ENCODE measurements at places on chromosomes 5 and 9.

DNA sequence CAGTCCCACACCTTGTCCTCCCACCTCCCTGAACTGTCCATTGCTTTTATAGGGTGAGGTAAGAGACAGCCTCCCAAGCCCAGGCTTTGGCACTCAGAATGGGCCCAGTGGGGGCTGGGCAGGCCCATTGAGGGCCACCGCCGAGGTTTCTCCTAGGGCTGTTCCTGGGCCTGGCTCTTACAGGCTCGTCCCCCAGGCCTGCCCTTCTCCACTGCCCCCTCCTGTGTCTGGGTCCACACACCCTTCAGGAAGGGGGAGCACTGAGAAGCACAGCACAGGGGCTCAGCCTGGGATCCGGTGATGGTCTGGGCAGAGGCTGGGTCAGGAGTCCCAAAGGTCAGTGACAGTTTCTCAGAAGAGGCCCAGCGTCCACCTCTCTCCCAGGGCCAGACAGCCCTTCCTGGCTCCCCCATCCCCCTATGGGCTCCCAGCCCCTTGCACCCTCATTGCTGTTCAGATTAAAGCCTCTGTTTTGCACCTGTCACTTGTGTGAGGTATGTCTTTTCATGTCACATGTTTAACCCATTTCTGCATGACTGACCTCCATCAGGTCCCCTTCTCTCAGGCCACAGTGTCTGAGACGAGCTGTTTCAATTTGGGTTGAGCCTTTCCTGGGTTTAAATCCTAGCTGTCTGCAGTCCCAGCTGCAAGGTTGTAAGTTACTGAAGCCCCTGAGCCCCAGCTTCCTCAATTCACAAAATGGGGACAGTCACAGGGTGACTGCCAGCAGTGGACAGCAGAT, 29.4 kb downstream of the IER5L start:
- peak; percentile 56 for DNase-seq

DNA sequence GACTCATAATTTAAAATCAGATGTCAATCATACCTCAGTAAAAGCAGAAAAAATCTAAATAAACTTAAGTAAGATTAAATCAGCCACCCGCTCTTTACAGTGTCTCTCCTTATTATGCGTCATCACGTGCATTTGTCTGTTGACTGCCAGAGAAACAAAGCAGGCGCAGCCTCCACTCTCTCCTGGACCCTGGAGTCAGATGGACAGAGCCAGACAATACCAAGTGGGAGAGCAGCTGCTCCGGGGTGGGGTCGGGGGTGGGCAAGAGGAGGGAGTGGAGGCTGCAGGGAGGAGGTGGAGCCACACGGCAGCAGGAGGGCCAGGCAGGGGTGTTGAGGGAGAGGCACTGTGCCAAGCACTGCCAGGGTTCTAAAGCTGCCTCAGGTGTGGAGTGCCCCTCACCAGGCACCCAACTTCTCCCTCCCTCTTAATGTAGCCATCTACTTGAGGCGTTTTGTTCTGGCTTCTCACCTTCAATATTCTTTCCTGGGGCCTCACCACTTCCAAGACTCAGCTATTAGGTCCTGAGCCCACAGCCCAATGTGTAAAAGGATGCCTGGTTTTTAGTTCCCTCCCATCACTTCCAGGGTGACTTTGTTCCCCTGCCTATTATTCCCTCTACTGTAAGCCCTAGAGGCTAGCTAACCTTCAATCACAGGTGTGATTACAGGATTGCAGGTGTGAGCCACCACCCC, 96.3 kb downstream of the GLDC start:
- no peak for DNase-seq

- no peak for DNase-seq
Measured at GRCh38 chr5:99187611-99188010, 258.8 kb upstream of the CHD1 start.

GRCh38 chr5:90551376-90551775, 7.2 kb upstream of the ADGRV1 start:
- DNase-seq: no peak

DNA sequence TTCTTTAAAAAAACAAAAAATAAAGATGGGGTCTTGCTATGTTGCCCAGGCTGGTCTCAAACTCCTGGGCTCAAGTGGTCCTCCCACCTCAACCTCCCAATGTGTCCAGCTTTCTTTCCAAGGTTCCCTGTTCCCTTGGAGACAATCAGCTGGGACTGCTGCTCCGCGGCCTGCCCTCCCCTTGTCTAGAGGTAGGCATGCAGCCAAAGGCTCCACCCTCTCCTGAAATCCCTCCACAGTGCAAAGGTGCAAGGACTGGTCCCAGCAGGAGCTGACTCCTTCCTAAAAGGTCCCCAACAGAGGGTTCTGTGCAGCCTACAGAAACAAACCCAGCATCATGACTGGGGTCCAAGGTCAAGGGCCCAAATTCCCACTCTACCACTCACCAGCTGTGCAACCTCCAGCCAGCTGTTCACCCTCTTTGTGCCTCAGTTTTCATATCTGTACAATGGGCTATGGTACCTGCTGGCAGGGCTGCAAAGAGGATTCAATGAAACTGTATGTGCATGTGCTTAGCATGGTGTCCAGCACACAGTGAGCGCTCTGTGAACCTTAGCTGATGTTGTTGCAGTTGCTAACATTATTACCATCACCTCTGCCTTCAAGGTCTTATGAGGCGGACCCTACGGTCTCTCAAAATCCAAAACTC, 47.5 kb downstream of the BARX1 start:
- DNase-seq: no peak

DNA sequence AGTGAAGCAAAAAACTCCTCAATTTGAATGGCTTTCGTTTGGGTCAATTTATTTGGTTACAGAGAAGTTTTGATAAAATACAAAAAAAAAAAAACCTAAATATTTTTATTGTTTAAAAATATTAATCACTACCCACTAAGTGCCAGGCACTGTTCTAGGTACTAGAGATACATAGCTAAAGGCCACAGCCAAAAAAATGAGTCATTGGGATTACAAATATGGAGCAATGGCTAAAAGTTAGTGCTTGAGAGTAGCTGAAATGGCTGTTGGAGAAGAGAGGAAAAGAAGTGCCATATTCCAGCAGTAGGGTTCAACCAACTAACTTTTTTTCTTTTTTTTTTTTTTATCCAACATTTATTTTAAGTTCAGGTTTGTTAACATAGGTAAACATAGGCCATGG, 130.1 kb upstream of the PTGER4 start:
- DNase-seq: no peak

- DNase-seq: no peak
Measured at GRCh38 chr5:172597755-172598155, 43.3 kb upstream of the NEURL1B start.

GRCh38 chr9:117374076-117374725, 40.7 kb downstream of the ASTN2 start:
- no peak for DNase-seq

DNA sequence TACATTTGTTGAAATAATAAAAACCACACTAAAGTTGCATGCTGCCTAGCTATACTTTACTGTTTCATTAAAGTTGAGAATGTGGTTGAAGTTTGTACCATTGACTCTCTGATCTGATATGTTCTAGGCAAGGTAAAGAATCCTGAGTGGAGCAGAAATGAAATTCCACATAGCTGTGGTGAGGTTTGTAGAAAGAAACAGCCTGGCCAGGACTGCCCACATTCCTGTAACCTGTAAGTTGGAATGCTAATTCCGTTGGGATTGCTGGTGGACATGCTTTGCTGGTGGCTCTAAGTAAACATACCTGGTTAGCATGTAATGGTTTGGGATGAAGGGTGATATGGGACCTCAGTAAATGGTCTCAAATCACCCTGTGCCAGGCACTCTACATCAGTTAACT, 16.8 kb downstream of the NFX1 start:
- no peak for DNase-seq

DNA sequence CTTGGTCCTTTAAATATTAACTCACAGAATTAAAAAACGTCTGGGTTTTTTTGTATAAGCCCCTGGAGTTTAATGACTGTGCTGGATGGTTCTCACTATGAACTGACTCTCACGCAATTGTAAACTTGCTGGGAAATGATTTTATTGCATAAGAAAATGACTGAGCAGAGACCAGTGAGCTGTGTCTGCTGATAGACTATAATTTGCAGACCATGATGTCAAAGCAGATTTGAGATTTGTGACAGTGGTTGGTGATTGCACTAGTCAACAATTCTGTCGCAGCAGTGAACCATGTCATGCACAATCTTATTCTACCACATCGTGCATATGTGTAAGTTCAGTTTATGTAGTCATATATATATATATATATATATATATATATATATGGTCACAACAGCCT, 85.7 kb upstream of the C9orf72 start:
- no peak for DNase-seq

DNA sequence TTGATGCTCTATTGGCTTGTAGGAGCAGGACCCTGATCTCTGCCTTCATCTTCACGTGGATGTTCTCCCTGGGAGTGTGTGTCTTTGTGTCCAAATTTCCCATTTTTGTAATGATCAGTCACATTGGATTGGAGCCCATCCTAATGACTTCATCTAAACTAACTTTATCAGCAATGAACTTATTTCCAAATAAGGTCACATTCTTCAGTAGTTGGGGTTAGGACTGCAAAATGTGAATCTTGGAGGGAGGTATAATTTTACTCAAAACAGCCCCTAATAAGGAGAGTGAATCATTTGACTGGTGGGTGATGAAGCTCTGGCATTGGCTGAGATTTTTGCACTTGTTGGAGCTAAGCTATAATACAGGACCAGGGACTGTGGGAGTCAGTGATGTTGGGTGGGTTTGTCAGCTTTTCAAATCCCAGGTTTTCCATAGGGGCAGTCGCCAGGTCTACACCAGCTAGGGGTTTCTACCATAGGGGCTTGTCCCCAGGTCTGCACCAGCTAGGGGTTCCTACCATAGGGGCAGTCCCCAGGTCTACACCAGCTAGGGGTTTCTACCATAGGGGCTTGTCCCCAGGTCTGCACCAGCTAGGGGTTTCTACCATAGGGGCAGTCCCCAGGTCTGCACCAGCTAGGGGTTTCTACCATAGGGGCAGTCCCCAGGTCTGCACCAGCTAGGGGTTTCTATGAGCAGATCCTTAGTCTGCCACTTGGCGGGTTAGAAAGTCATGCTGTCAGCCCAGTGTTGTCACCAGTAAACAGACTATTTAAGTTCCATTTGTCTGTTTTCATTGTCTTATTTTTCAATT, 382.6 kb upstream of the DAP start:
- no peak for DNase-seq

GRCh38 chr5:68343421-68343826, 127.9 kb downstream of the PIK3R1 start:
- no peak for DNase-seq

DNA sequence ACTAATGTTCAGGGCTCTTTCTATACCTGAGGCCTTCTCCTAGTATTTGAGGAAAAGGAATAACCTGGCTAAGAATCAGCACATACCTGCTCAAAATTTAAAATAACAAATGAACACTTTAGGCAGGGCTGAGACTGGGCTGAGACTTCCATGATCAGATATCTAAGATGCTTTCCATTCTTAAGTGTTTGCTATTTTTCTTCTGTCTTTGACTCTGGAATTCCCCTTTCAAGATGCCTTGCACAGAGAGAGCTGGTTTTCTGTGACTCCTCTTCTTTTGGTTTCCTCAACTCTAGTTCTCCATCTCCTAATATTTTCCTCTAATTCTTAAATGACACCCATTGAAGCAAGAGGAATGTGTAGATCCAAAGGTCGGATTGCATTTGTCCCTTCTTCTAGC, 61.1 kb downstream of the DPYSL3 start:
- DNase-seq: no peak

DNA sequence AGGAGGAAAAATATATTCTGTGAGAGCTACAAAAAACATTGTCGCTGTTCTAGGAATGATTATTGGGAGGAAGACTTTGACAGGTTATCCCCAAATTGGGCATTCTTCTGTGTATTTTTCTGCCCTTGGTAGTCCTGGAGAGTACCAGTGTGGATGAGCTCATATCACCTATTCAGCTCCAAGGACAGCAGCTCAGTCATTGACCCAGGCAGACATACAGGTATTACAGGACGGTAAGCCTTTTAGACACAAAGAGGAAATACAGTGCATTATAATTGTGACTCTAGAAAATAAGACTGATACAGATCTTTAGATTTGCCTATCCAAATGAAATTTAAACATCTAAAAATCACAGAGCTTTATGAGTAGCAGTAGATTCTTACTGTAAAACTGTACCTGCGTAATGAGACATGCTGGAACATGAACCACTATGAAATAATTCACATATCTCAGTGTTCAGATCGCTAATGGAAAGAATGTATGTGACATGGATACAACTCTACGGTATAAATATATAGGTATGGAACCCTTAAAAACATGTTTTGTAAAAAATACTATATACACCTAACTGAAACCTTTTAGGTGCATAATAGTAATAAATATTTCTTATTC, 56.0 kb downstream of the PLK2 start:
- DNase-seq: no peak

GRCh38 chr9:131530546-131530919, 530 bp downstream of the UCK1 start:
- DNase-seq: peak; percentile 30

GRCh38 chr5:37198061-37198460, 51.1 kb downstream of the CPLANE1 start:
- peak; percentile 31 for DNase-seq

DNA sequence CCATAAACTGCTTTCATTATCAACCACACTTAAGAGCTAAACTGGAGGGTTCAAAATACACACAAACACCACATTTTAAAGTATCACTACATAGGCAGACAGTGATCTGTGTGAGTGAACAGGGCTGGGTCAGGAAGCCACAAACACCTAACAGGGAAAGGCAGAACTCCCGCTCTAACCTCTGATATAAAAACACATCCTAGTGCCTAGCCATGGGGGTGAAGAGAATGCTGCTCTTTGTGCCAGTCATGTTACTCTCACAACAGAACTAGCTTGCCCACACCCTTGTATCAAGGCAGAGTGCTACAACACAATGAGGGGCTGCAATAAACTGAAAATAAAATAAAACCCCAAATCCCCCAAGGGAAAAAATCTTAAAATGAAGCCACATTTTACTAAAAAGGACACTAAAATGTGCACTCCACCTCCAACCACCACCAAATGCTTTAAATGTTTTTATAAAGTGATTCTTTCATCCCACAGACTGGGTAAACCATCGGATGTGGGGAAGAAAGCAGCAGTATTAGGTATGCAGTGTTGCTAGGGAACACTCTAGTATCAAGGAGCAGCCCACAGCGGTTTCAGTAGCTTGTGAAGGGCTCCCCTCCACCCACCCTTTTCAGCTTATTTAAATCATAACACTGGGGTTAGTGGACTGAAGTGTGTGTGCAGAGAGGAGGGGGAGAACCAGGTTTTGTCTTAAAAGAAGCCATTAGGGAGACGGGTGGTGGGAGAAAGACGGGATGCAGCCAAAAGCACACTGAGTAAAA, 64.5 kb downstream of the TMEM161B start:
- DNase-seq: no peak

- DNase-seq: no peak
Measured at GRCh38 chr5:59069438-59070079, 486.7 kb downstream of the RAB3C start.

GRCh38 chr9:131019388-131020239, 10.6 kb downstream of the LAMC3 start:
- DNase-seq: no peak

- no peak for DNase-seq
Measured at GRCh38 chr9:4603830-4604229, 58.3 kb upstream of the PLPP6 start.

DNA sequence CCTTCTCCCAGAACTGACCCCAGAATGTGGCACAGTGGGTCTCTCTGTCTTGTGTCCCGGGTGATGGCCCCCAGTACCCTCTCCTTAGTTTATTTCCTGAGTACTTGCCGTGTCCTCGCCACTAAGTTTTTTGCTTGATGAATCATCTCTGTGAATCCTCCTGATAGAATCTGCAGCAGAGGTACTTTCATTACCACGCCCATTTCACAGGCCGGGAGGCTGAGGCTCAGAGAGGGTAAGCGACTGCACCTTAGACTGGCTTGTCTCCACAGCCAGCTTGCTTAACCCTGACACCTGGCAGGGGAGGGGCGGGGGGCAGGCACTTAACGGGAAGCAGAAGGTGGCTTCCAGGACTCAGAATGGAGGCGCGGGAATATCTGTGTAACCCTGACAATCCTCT, 7.9 kb upstream of the IER5L start:
- DNase-seq: no peak

Measured in NAMALWA (cell line).